ENCODE measurements at places on chromosomes 11 and 22.
A peak's percentile ranks its signal among the peaks of the same experiment; 100 is the strongest.

- DNase-seq, result no peak
These were observed 46.6 kb upstream of the TCF20 start for GRCh38 chr22:42317008-42317407.

DNA sequence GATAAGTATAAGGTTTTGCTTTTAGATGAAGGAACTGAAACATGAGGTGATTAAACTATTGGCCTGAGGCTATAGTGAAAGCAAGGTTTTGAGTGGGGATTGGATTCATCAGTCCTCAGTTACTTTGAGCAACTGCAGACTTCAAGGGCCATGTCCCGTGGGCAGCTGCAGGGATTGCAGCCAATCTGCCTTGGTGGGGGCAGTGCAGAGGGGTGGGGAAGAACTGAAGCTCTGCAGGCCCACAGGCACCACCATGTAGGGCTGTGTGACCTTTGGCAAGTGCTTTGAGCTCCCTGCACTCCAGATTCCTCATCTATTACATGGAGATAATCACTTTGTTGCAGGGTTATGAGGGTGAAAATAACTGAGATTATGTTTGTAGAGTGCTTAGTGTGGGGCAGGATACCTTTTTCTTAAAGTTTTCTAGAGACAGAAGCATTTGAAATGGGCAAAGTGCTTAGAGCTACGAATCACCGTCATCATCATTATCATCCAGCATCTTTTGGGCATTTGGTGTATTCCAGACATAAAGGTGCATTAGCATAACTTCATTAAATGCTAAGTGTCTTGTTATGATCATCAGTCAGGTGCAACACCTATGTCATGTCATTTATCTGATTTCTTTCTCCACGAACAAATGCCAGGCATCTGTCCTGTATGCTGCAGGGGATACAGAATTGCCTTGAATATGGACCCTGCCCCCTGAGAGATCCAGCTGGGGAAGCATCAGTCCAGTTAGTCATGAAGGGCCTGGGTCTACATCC lies 72.1 kb upstream of the TENM4 start:
- DNase-seq, result no peak

- no peak for DNase-seq
These were observed 74.5 kb downstream of the RPL27A start for GRCh38 chr11:8757047-8757446.

DNA sequence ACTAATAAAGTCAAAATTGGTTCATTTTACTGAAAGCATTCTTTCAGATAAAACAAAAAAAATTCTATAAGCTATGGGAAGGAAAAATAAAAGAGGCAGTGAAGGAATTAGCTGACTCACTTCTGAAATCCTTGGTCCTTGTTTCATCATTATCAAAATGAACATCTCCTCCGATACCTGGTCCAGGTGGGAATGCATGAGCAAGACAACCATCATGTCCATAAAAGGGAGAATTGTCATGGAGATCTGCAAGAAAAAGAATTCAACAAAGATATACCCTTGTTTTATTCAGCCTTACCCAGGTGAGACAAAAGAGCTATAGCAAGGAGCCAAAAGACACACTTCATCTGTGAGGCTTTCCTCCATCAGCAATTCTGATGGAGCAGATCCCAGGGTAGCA lies 27.2 kb downstream of the MMP10 start:
- DNase-seq, result no peak

DNA sequence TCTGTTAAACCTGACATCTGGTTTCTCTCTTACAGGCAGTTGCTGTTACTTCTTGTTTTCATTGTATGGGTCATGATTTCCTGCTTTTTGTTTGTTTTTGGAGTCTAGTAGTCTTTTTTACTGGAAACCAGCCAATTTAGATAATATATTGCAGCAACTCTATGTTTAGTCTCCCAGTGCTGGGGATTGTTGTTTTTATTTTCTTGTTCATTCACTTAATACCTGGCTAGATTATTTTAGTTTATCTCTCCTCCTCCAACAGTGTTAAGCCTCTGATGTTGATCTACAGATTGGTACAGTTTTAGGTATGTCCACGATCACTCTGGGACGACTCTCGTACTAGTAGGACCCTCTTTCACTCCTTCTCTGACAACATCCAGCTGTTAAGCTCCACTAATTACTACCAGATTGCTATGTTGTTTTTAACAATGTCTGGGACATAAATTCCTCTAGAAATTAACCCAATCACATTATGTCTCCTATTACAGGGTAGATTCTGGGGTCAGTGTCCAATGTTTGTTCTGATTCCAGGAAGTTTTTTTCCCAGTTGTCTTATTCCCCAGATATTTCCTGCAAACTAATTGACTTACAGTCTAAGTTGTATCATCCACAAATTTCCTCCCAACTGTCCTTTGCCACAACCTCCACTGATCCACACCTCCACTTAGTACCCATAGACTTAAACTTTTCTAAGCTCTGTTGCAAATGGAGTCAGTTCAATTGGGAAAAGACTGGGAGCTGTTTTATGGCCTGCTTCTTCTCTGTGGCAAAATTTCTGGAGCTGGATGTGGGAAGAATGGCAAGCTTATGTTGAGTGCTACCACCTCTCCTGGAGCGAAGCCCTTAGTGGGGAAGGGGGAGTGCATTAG lies 1280.6 kb upstream of the CNTN5 start:
- DNase-seq, result no peak

DNA sequence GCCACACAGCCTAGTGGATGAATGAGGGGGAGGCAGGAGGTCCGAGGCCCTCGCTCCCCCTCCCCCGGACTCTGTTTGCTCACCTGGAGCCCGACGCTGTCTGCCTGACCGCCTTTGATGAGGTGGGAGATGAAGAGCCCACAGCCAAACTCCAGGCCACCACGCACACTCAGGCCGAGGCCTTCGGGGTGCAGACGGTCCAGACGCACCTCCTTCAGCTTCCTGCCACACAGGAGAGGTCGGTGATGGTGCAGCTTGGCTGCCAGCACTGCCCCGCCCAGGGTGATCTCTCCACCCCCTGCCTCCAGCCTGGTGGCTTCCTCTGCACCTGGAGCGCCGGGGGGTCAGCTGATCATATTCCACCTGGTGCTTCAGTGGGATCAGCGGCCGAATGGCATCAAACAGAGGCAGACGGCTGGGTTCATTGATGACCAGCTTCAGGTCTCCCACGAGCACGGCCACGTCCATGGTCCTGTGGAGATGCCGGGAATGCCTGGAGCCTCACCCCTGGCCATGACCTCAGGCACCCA lies 13.1 kb downstream of the USH1C start:
- DNase-seq, result no peak

DNA sequence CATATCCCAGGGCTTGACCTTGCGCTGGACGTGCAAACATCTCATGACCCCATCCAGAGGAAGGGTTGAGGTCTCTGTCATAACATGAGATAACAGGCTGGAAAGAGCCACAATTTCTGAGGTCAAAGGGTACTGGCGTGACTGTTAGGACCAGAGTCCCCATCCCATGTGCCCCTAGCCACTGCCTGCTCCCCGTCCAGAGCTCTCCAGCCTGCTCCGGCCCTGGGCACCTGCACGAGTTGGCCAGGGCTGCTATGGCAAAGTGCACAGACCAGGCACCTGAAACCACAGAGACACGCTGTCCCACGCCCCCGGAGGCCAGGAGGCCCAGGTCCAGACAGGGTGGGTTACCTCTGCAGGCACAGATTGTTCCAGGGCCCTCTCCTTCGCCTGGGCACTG lies 58.9 kb downstream of the SHANK2 start:
- no peak for DNase-seq

GRCh38 chr22:33891992-33892391 lies 28.3 kb downstream of the LARGE1 start:
- no peak for DNase-seq

- no peak for DNase-seq
These were observed 9.0 kb downstream of the SYN3 start for GRCh38 chr22:33049119-33049729.

- DNase-seq, result no peak
These were observed 326.3 kb downstream of the AASDHPPT start for GRCh38 chr11:106403751-106404150.

GRCh38 chr11:12174128-12174476 lies 63.7 kb downstream of the MICAL2 start:
- no peak for DNase-seq

- peak; percentile 69 for DNase-seq
These were observed 2.3 kb downstream of the IRF7 start for GRCh38 chr11:613369-613968.

- no peak for DNase-seq
These were observed 2.3 kb upstream of the CRY2 start for GRCh38 chr11:45844822-45845578.

GRCh38 chr11:122724520-122724919 lies 69.0 kb downstream of the UBASH3B start:
- DNase-seq, result no peak

GRCh38 chr11:124725719-124726105 lies 14.0 kb upstream of the NRGN start:
- no peak for DNase-seq
